Astrocyte of the spinal cord (primary cell): ENCODE measurements at places on chromosomes 2 and 18.

GRCh38 chr2:175627405-175627804 is 374.7 kb downstream of the LNPK start:
- DNase-seq: no peak

DNA sequence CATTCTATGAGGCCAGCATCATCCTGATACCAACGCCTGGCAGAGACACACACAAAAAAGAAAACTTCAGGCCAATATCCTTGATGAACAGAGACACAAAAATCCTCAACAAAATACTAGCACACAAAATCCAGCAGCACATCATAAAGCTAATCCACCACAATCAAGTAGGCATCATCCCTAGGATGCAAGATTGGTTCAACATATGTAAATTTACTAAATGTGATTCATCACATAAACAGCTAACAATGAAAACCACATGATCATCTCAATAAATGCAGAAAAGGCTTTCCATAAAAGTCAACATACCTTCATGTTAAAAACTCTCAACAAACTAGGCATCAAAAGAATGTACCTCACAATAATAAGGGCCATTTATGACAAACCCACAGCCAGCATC is 65.3 kb downstream of the WDPCP start:
- no peak for DNase-seq

DNA sequence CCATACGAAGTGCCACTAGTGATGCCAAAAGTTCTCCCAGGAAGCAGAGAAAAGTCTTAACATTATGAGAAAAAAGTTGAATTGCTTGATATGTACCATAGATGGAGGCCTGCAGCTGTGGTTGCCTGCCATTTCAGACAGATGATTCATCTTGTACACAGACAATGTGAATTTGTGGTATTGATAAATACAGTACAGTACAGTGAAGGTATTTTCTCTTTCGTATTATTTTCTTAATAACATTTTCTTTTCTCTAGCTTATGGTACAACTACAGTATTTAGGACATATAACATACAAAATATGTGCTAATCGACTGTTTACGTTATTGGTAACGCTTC is 33.6 kb upstream of the VWC2L start:
- DNase-seq: peak; percentile 7

DNA sequence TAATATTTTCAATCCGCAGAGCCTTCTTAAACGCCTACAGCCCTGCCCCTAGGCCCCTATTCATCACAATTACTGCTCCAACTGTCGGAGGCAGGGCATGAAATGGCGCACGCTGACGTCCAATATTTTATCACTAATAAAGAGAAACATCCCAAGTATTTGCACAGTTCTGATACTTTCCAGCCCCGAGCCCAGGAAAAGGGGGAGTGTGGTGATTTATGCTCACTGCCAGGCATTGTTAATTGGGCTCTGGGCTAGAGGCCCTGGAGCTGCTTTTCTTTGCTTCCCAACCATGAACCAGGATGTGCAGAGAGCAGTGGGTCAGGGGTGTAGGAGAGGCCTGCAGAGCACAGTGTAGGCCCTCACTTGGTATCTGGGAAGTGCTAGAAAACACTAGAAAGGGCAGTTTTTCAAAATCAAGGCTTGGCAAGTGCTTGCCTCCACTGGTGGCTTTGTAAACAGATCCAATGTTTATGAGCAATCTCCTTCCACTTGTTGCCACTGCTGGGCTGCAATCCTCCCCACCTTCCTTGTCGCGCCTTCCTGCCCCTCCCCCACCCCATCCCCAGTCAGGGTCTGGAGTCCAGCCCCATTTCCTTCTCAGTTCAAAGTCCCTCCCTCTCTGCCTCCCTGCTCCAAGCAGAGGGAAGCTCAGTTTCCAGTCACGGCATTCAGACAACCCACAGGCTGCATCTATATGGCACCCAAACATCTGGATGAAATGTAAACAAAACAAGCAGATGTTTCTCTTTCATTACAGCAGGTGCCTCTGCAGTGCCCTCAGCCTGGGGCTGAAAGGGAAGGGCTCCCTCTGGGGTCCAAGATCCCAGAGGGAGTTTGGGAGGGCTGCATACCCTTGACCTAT is 83.9 kb upstream of the PKDCC start:
- DNase-seq: peak; percentile 37

GRCh38 chr2:231988179-231988866 is 26.8 kb downstream of the DIS3L2 start:
- DNase-seq: no peak

DNA sequence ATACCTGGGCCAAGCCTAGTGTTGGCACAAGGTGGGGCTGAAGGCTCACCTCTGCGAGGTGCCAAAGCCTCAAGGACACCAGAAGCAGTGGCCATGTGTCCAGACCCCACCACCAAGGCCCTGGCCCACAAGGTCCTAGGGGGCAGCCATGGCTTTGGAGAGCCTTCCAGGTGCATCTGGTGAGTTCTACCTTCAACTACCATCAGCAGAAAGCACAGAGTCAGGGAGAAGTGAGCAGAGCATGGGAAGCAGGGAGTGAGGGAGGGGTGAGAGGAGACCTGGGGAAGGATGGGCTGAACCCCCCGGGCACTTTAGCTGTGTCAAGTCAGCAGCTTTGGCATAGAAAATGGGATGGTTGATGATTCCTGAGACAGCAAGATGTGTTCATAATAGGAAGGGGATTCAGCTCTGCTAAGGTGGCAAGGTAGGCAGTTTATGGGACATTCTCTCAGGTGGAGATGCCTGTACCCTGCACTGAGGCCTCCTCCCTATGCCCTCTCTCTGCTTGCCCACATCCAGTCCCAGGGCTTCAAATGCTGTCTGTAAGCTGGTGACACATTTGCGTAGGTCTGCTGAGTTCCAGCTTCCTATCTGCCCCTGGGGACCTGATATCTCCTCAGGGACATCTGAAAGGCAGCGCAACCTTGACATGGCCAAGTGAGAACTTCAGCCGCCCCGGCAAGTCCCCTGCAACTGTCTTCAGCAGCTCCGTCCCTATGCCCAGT is 83.4 kb upstream of the RGPD5 start:
- DNase-seq: no peak

GRCh38 chr2:102474785-102475184 is 1.8 kb downstream of the SLC9A4 start:
- no peak for DNase-seq

DNA sequence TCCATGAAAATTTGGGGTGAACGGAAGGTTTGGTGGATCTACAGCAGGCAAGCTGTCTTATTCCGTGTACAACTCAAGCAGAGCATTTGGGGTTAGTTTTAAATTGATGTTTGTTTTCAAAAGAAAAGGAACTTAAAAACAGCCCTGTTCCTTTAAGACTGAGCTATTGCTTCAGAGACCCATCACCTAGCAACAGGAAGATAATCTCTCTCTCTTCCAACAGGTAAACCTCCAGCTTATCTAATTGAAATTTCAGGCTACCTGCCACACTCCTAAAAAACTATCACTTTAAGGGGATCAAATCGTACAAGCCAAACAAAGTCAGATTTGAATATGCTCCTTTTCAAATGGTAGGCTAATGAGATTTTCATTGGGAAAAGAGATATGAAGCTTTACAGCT is 101.8 kb downstream of the RNF152 start:
- DNase-seq: no peak

- DNase-seq: no peak
Observed at GRCh38 chr2:197140045-197140444, 170.5 kb downstream of the ANKRD44 start.

DNA sequence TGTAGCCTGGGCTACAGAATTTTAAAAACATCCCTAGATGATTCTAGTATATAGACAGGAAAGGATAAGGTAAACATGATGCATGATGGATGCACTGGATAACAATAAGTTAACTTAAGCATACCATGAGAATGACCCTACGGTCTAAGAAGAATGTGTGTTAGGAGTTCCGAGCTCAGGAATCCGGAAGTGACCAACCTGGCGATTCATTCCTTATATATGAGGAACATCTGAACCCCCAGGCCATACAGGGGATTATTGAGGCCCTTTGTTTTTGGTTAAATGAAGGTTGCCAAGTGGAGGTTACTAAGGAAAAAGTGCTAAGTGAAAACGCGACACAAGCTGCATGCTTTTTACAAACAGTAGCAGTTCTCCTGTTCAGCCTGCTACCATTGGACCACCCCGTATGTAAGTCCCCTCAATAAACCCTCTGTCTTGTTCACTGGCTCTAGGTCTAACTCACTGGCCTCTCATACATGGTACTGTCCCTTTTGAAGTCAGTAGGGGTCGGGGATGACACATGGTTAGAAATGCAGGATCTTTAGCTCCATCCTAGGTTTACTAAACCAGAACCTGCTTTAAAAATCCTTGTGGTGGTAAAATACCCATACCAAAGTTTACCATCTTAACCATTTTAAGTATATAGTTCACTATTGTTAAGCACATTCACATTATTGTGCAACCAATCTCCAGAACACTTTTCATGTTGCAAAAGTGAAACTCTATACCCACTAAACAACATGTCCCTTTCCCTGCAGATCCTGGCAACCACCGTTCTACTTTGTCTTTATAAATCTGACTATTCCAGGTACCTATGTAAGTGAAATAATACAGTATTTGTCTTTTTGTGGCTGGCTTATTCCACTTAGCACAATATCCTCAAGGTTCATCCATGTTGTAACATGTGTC is 111.0 kb upstream of the MAP4K3 start:
- DNase-seq: peak; percentile 42

- DNase-seq: no peak
Observed at GRCh38 chr2:216474925-216475670, 23.5 kb upstream of the RPL37A start.

DNA sequence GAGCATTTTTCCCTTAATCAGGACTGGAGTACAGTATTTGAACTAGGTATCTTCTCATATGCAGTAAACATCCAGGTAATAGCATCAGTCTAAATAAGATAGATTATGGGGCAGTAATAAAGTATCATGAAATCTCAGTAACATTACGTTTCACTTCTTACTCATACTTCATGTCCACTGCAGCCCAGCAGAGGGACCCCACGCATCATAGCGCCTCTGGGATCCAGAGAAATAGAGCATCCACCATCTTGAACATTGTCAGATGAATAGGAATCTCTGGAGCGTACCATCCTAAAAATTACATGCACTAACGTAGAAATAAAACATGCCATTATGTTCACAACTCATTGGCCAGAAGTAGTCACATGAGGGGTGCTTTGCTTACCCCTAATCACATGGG is 499.0 kb downstream of the CPS1 start:
- no peak for DNase-seq

DNA sequence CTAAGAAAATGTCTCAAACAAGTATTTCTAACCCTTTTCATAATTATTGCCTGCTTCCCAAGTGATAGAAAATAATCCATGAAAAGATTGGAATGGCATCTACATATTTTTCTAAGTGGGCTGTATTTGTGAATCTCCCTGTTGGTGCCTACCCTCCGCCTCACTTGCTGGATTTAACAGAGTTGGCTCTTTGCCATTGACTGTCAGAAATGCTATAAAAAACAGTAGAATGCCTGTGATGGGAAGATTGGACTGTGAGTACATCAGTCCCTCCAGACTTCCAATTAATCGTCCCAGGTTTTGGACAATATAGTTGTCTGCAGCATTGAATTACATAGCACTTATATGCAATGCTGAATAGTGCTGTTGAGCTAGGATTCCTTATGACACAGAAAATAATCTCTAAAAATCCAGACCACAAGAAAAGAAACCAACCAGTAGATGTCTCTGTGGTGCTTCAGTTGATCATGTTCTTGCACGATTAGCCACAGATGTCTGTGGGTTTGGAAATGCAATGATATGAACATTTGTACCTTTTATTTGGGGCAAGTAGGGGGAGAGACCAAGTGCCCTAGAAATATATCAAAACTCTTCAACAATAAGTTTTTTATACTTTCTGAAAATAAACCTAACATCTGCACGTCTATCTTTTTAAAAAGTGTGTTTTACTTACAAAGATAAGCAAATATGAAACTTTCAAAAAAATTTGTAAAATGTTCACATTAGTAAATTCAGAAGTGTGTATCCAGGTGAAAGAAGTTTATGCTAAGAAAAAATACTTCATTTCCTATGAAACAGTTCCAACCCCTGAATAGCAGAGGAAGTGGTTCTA is 88.5 kb downstream of the DYNAP start:
- DNase-seq: peak; percentile 89

DNA sequence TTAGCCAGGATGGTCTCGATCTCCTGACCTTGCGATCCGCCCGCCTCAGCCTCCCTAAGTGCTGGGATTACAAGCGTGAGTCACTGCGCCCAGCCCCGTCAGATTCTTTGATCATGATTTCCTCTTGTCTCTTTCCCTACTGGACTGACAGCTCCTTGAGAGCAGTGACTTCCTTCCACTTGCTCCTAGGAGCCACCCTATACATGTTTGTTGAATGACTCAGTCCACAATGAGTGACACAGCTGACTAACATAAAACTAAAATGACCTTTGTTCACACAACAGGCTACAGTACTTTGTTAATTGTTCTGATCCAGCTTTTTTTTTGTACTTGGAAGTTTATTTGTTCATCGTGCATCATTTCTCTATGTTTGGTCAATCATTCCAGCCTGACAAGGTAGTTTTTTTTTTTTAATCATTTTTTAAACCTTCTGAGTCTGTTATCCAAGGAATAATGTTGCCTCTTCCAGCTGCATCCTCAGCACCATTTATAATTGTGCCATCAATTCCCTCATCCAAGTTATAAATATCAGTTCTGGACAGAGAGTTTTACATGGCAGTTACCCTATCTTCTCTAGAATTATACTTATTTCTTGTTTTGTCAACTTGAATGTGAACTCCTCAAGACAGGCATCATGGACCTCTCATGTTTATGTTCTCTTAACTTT is 42.9 kb upstream of the TUBA3E start:
- peak; percentile 13 for DNase-seq

- DNase-seq: no peak
Observed at GRCh38 chr2:78754930-78755329, 270.6 kb upstream of the REG3G start.

DNA sequence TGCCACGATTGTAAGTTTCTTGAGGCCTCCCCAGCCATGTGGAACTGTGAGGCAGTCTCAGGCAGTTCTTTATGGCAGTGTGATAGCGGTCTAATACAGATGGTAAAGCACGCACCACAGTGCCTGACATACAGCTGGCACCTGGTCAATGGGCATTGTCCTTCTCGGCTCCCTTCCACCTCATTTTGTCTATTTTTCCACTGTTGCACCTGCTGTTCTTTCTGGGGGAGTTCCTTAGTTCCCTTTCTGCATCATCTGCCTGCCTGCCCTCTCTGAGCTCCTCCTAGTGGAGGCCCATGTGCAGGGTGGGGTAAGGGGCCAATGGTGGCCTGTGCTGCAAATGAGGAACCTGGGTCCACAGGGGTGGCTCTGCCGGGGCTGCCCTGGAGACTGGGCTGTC is 157.6 kb downstream of the LPIN1 start:
- DNase-seq: no peak

GRCh38 chr2:178550352-178550751 is 70.1 kb downstream of the PLEKHA3 start:
- no peak for DNase-seq
